ENCODE measurements at places on chromosomes 13 and 19.

- DNase-seq: no peak
These were observed 15.3 kb downstream of the ZAR1L start for GRCh38 chr13:32299893-32300292.

DNA sequence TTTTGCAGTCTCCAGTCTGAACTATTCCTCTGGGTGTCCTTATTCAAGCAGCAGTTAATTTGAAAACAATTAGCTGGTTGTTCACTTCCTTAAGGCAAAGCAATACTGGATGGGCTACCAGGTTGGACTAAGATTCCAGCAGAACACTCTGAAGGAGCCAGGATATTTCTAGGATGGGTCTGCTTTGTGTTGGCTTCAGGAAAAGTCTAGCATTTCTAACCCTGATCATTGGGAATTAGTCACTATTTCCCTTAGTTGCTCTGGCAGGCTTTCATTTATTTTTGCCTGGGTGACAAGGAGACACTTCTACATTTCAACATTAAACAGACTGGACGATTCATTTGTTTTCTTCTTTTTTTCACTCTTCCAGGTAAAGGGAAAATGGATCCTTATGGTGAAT is 228.4 kb downstream of the ENOX1 start:
- DNase-seq: no peak

GRCh38 chr19:31534786-31535657 is 185.8 kb upstream of the TSHZ3 start:
- no peak for DNase-seq

DNA sequence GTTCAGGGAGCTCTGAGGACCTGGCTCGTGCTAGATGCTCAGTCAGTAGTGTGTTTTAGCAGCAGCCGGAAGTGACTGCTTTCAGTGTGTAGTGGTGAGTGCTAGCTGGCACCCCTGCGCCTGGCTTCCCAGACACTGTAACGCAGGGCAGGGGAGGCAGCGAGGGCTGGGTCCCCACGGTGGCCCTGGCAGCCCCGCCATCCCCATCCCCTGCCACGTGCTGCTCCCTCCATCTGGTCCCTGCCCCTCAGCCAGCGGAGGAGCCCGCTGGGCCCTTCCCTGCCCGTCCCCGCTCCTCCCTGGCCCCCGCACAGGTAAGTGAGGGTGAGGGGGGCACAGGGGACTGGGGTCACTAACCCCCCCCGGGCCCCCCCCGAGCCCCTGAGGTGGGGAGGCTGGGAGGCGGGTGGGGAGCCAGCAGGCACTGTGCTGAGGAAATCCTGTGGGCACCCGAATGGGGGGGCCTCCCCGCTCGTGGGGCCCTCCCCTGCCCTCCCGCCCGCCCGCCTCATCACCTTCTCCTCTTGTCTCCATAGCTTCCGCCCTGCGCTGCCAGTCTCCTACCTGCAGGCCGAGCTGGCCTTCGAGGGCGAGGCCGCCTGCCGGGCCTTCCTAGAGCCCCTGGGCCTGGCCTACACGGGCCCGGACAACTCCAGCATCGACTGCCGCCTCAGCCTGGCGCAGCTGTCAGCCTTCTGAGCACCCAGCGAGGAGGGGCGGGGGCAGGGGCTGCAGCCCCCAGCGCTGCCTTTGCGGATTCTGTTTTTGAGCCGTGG is 3.2 kb downstream of the LENG9 start:
- no peak for DNase-seq

GRCh38 chr19:39082745-39083598 is 1.2 kb upstream of the ACP7 start:
- no peak for DNase-seq

- no peak for DNase-seq
These were observed 181.0 kb upstream of the GPR12 start for GRCh38 chr13:26941345-26942174.

DNA sequence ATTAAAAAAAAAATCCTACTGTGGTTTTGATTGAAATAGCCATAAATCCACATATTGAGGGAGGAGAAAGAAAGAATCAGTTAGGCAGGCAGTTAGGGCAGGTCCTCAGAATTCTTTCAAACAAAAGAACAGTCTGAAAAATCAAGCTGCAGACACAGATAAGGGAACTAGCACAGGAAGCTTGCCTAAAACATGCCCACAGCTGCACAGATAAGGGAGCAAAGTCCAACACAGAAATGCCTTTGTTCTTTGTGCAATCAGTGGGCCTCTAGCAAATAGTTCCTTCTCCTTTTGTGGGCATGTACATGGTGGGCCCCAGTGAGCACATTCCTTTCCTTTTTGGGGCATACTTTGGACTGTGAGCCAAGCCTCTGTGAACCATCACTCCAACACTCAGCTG is 42.7 kb downstream of the UTP14C start:
- DNase-seq: no peak

DNA sequence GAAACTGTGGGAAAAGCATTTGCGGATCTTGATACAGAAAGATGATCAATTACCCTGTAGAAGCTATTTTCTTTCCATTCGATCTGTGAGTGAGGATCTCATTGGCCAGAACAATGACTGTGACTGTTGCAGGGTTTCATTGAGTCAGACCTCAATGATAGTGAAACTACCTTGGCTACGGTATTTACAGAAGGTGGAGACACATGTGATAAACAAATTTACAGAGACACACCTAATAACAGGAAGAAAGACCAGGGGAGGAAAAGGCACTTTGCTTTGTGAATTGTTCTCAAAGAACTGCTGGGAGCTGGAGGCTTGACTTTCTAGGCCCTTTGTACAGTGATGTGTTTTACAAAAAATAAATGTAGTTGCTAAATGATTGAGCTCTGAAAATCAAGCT is 19.9 kb upstream of the ARGLU1 start:
- DNase-seq: no peak

DNA sequence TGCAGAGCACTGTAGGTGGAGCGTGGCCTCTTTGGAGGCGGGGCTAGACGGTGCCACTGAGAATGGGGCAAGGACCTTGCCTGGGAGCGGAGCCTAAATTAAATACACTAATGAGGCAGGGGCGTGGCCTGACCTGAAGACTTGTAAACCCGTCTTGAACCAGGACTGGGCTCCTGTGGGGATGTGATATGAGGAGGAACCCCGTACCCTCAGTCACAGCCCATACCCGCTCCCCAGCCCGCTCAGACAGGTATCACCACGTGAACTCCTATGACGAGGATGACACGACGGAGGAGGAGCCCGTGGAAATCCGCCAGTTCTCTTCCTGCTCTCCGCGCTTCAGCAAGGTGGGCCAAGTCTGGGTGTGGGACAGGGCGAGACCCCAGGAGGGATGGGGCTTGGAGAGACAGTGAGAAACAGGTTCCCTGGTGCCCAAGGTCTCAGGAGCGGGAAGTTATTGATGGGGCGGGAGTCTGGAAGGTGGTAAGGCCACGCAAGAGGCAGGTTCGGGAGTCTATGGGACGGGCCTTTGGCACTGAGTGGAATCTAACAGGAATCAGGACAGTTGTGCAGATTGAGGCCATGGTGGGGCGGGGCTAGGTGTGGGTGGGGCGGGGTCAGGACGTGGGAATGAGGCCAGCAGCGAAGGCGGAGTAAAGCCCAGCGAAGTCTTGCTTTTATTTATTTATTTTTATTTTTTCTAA is 14.7 kb downstream of the DNASE2 start:
- no peak for DNase-seq

GRCh38 chr19:51274049-51274770 is 23.3 kb downstream of the SIGLECL1 start:
- no peak for DNase-seq

GRCh38 chr13:76329004-76329403 is 557.2 kb downstream of the KCTD12 start:
- no peak for DNase-seq

DNA sequence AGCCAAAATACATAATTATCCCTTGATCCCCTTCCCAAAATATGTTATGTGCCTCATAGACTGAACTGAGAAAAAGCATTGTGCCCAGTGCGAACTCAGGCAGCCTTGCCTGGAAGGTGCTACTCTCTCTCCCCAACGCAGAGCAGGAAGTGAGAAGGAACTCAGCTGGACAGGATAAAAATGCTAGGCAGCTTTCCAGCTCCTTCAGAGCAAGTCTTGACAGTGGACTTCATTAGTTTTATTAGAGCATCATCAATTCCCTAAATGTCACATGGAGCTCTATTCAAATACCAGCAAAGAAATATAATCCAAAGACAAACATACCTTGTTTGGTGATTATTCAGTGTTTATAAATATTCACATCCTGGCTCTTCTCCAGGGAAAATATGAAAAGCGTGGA is 202.4 kb downstream of the RFC3 start:
- no peak for DNase-seq

- DNase-seq: no peak
These were observed 272.5 kb downstream of the ENOX1 start for GRCh38 chr13:43514311-43514710.

- no peak for DNase-seq
These were observed 366.2 kb downstream of the DNAJC15 start for GRCh38 chr13:43389573-43389972.

DNA sequence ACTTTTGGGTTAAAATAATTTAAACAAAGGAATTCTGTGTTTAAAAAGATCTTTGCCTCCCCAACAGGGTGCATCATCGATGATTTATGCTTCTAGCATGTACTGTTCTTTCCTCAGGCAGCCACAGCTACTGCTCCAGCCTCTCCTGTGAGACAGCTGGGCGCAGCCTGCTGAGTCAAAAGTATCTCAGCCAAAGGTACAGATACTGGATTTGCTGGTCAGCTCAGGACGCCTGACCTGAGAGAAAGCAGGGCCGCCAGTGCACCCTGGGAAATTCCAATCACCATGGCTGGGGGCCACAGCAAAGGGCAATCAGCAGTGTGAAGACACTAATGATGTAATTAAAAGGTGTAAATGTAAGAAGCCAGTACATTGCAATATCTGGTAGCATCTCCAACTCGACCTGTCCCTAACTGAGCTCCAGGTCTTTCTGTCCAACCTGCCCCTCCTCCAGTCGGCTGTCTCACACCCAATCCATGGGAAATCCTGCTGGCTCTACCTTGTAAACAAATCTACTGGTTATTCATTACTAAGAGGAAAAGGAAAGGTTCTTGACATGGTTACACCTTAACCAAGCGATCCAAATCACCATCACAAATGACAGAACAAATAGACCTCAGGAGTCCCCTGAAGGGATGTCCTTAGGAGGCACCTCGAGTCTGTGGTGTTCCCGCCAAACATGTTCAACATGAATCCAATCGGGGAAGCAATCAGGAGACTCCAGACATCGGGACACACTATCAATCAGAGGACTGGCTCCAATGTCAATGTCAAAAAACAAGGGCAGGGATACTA is 7.3 kb downstream of the OPA3 start:
- DNase-seq: no peak

- DNase-seq: peak; percentile 27
These were observed 547 bp downstream of the ABCC4 start for GRCh38 chr13:95300625-95301182.

DNA sequence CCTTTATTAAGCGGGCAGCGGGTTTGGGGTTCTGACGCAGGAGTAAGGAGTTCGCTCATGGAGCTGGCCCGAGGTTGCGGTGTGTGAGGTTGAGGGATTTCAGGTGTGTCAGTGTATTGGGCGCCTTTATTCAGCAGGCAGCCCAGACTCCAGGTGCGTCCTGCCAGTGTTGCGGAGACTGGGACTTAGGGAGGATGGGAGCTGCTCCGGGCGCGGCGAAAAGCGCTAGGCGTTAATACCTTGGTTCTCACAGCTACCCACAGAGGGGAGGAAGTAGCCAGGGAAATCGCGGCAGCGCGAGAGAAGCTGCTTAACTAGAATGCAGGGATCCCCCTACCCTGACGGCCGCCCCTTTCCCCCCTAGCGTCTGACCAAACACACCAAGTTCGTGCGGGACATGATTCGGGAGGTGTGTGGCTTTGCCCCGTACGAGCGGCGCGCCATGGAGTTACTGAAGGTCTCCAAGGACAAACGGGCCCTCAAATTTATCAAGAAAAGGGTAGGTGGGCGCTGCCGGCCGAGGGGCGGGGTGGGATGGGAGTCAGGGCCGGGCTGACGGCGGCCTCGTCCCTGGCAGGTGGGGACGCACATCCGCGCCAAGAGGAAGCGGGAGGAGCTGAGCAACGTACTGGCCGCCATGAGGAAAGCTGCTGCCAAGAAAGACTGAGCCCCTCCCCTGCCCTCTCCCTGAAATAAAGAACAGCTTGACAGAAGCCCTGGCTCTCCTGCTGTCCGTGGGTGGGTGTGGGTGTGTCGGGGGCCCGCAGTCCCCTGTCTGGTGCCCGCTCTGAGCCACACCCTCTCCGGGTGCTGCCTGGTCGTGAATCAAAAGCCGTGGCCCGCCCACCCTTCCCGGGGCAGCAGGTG is 1.1 kb downstream of the RPL36 start:
- DNase-seq: peak; percentile 53

DNA sequence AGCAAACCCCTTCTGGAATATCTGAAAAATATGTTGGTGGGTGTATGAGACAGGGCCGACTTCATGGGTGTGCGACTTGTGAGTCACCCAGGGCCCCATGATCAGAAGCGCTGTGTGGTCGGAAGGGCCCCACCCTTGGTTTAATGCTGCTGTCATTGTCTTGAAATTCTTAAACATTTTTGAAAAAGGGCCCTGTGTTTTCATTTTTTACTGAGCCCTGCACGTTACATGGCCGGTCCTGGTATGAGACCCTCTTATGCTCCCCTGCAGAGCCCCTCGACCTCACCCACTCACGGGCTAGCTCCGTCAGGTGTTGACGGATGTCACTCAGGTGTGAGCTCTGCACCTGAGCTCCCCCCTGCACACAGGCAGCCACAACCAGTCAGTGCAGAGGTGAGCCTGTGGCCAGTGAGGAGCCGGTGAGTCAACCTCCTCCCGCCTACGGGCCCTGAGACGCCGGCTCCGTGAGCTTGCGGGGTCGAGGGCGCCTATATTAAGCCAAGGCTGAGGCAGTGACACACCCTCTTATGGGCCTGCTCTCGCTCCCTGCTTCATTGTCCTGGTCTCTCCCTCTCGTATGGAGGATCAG is 27.7 kb downstream of the GADD45B start:
- DNase-seq: peak; percentile 58

DNA sequence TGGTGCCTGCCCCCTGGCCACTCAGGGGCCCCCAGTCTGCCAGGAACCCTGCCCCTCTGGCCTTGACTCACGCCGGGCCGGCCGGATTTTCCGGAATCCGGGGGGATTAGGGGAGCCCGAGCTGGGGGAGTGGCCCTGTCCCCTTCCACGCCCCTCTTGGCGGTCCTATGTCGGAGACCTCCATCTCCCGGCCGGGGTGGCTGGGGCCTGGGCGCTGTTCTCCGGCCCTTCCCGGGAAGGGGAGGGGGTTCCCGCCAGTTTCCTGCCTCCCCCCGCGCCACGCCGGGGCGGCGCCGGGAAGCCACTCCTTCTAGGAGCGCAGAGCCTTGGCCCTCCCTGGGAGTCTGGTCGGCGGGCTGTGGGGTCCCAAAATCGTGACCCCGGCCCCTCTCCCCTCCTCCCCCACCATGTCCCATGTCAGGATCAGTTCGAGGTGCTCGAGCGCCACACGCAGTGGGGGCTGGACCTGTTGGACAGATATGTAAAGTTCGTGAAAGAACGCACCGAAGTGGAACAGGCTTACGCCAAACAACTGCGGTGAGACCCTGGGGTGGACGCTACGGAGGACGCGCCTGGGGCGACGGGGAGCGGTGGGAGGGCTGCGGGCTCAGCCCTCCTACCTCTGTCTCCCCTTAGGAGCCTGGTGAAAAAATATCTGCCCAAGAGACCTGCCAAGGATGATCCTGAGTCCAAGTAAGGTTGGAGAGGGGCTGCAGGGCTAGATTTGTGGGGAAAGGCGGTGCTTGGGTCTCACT is 1.3 kb downstream of the TRIP10 start:
- DNase-seq: no peak

- no peak for DNase-seq
These were observed 98.2 kb downstream of the ZNF429 start for GRCh38 chr19:21603431-21604231.
